GM18507 (cell line): ENCODE measurements at places on chromosomes 2 and 18.

DNA sequence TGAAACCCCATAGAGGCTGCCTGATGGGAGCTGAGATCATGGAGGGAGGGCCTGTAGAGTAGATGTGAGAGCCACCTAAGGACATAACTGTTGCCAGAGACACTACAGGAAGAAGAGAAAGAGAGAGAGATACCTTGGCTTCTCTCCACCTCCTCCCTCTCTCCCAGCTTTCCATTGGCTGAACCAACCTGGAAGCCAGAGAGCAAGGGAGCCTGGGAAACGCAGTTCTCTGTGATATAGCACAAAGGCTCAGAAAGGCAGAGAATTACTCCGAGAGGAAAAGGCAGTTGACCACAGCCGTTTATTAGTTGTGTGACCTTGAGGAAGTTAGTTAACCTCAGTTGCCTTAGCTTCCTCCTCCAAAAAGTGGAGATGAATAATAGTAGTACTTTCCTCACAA is 37.7 kb upstream of the MAT2A start:
- no peak for DNase-seq

- no peak for DNase-seq
Measured at GRCh38 chr2:831622-832021, 119.0 kb upstream of the SNTG2 start.

GRCh38 chr2:6955511-6956136 is 38.4 kb downstream of the RNF144A start:
- no peak for DNase-seq

DNA sequence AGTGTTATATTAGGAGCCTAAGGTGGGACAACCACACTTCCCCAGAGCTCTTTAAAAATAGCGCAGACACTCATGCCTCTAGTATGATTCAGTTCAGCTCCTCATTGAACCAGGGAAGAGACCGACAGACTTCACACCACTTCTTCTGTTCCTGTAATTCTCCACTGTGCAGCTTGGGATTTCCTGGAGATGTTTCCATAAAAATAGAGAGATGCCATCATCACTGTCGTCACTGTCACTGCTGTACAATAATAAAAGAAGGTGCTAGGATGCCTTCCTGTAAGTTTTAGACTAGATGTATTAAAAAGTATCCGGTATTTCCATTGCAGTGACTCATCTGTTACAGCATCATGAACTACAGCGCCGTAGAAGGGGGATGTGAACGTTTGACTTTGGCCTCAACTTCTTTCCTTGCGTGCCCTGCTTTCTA is 110.9 kb downstream of the FAM210A start:
- no peak for DNase-seq

GRCh38 chr2:97644023-97644717 is 1.7 kb upstream of the COX5B start:
- no peak for DNase-seq

GRCh38 chr2:233497692-233498091 is 68.9 kb downstream of the USP40 start:
- no peak for DNase-seq

- DNase-seq = no peak
Measured at GRCh38 chr2:162989507-162989906, 150.9 kb upstream of the KCNH7 start.

DNA sequence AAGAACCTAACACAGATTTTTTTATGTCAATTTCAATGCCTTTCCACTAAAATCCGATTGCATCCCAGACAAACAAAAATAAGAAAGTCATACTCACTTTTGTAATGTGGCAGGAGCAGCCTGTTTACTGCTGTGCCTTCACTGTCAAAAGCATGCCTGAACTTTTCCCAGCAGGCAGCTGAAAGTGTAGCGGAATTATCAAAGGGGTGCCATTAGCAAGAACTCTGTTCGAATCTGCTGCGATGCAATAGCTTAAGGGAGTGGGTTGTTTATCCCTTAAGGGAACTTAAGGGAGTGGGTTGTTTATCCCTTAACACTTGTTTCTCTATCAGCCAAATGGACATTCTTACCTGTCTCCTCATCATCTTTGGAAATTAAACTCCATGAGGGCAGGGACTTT is 243.5 kb downstream of the PAX3 start:
- no peak for DNase-seq

GRCh38 chr2:199524689-199525574 is 67.2 kb upstream of the SATB2 start:
- no peak for DNase-seq

- no peak for DNase-seq
Measured at GRCh38 chr18:59448546-59448945, 89.5 kb upstream of the LMAN1 start.

- no peak for DNase-seq
Measured at GRCh38 chr2:241151934-241152660, 1.8 kb downstream of the PPP1R7 start.

DNA sequence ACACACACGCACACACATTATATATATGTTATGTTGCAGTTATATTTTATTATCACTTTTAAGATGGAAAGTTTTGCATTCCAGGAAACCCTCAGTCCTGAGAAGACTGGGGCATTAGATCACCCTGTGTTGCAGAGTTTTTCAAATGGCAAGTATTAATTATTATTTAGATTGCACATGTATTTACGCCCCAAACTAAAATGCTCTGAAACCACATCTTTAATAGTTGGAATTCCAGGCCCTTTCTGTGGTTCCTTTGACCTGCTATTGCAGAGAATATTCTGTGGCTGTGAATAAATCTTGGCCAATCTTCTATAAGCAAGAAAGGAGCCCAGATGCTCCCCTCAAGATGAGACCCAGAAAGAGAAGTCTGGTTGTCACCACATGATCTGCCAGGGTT is 427.0 kb upstream of the TNP1 start:
- DNase-seq = no peak

- DNase-seq = no peak
Measured at GRCh38 chr2:96197546-96198255, 10.9 kb downstream of the STARD7 start.

DNA sequence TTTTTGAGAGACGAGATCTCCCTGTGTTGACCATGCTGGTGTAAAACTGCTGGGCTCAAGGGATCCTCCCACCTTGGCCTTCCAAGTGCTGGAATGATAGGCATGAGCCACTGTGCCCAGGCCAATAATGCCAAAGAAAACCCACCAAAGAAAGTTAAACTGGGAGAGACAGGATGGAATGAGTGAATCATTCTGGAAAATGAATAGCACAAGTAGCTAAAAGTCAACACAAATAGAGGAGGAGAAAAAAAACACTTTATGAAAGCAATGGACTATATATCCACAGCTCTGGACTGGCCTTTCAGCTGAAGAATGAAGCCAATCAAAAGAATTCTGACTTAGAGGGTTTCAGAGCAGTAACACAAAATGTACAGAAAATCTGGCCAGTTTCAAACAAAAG is 23.9 kb downstream of the IAH1 start:
- DNase-seq = no peak

DNA sequence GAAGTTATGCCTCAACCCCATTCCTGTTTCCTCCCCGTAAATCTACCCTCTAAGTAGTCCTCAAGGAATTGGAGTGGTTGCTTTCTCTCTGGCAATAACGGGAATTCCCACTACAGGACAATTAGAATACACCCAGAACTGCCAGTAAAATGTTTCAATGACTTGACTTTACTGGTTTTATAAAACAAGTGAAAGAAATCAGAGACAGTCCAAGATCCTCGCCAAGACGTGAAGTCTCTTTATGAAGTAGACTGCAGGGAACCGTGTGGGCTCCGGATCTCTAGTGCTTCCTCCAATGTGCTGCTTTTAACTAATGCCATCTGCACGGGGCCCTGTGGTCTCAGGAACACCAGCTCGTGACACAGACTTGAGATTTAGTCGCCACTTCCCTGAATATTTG is 101.4 kb downstream of the CPO start:
- no peak for DNase-seq

DNA sequence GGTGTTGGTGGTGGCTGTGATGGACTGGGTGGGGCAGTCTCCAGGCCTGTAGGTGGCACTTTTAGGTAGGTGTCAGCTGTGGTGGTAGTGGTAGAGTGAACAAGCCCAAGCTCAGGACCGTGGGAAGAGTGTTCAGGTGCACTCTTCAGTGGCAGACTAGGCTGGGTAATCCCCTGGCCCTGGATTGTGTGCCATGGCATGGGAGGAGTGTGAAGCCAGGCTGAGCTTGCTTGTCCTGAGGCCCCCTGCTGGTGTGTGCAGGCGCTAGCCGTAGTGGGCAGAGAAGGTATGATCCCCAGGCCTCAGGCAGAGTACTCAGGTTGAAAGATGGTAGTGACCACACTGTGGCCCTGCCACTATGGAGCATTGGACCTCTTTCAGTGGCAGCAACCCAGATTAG is 850.3 kb downstream of the DSC3 start:
- no peak for DNase-seq

- DNase-seq = peak; percentile 60
Measured at GRCh38 chr2:100416935-100417710, at the start of gene CHST10. Gene CHST10, minus strand, starts transcription at chr2:100417668. Its CDS starts 10,993 bp downstream, at chr2:100406675.

DNA sequence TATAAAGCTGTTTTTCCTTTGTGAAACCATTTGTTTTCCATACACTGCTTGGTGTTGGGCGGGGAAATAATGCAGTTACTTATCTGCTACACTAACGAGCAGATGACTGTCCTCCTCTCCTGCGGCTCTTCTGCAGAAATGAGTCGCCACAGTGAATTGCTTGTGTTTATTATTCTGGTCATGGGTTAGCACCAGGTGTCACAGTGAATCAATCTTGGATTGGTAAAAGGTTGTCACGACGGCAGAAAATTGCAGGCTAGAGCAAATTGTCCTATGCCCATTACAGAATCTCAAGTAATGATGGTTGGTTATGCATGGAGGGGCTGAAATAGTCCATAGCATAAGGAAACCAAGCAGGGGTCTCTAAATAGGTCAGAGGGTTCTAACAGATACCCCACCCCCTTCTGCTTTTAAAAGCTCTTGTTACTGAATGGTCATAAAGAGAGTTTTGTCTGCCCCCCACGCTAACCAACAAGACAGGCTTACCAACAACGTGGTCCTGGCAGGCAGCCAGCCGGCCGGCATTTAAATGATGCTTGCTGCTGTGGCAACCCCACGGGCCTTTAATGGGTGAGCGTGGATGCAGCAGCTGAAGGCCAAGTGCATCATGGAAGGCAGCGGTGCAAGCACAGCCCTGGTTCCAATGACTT is 29.5 kb downstream of the RAB31 start:
- no peak for DNase-seq

GRCh38 chr2:158828378-158829164 is 33.5 kb downstream of the DAPL1 start:
- no peak for DNase-seq

- DNase-seq = no peak
Measured at GRCh38 chr2:235600926-235601325, 107.1 kb downstream of the AGAP1 start.

DNA sequence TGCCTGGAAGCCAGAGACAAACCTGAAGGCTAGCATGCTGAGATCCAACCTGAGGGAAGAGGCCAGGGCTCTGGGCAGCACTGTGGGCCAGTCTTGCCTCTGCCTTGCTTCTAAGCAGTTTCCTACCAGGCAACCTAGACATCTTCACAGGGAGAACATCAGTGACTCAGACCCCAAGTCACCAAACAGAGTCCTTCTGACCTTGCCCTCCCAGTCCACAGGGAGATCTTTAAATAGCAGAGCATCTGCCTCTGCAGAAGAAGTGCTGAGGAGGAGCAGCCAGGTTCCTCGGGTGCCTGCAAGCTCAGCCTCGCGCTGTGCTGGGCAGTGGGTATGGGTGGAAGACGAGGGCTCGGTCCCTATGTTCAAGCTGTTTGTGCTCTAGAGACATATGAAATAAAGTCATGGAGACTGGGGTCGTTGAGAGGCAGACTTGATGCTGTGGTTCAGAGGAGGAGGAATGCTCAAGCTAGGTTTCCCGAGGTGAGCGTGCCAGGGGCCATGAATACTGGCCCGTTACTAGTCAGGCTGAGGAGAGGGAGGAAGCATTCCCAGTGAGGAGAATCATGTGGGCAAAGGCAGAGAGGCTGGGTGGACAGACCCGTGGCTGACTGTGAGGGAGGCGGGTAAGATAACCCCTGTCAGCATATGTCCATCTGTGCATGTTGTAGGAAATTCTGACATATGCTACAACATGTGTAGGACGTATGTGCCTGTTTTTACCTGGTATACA is 66.5 kb downstream of the BOLA3 start:
- no peak for DNase-seq

DNA sequence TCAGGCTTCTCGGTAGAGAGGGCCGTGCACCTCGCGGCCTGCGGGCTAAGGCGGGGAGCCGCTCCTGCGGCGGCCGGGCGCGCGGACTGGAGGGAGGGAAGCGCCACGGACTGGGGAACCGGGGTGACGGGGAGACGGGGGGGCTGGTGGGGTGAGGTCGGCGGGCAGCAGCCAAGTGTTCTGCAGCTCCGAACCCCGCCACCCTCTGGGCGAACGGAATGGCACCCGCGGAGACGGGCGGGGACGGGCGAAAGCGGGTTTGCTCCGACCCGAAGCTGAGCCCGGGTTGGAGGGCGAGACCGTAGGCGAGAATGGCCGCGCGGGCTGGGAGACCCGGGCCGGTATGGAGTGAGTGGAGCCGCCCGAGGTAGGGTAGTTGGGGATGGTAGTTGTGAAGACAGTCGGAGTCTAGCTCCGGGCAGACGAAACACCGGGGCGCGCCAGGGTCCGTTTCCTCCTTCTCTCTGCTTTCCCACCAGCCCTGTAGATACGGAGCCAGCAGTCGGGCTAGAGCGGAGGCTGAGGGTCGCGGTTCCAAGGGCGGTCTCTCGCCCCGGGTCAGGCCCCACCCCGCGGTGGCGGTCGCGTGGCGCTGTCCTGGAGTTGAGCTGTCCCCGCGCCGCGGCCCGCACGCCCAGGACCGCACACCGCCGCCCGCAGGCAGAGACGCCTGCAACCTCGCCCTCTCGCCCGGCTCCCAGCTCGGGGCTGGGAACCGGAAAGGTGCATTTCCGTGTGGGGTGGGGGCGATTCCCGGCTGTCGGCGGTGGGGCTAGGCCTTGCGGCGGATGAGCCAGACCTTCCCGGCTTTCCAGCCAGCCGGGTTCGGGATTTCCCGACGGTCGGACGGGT is 160.3 kb upstream of the SIX2 start:
- no peak for DNase-seq

- DNase-seq = no peak
Measured at GRCh38 chr2:217371781-217372213, 511.9 kb upstream of the TNP1 start.

DNA sequence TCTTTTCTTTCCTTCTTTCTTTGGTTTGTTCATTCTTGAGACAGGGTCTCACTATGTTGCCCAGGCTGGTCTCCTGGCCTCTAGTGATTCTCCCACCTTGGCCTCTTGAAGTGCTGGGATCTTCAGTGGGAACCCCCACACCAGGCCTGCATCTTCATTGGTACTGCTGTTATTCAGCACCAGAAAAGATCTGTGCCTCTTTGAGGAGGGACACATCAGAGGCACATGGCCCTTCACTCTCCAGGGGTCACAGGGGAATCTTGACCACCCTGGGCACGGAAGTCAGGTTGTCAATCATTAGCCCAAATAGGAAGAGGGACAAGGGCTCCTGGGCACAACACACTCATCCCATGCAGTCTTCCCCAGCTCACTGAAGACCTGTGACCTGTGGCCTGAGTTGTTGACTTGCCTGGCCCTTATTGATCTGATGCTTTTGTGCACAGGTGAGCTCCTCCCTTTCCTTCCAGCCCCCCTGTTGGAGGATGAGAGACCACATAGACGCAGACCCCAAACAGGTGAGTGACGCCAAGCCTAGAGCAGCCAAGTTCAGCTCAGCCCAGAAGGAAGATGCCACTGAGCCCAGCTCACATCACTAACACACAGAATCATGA is 33.0 kb upstream of the ODC1 start:
- DNase-seq = no peak
